Large intestine (tissue), 12 donors: ENCODE measurements at places on chromosomes 6 and 20.
A peak's percentile ranks its signal among the peaks of the same experiment; 100 is the strongest.

DNA sequence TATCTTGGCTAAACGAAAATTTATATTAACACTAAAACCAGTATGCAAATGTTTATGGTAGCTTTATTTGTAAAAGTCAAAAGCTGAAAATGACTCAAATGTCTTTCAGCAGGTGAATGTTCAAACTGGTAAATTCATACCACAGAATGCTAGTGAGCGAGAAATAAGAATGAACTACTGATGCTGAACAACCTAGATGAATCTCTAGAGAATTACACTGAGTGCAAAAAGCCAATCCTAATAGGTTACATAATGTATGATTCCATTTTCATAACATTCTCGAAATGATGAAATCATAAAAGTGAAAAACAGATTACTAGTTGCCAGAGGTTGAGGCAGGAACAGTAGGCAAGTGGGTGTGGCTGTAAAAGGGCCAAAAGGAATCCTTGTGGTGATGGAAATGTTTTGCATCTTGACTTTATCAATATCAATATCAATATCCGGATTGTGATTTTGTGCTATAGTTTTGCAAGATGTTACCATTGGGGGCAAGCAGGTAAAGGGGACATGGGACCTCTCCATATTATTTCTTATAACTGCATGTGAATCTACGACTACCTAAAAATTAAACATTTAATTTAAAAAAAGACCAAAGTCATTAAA is 26.1 kb downstream of the ZNF311 start:
- no peak for DNase-seq

GRCh38 chr20:62362590-62362940 is 4.5 kb downstream of the LAMA5 start:
- no peak for DNase-seq

DNA sequence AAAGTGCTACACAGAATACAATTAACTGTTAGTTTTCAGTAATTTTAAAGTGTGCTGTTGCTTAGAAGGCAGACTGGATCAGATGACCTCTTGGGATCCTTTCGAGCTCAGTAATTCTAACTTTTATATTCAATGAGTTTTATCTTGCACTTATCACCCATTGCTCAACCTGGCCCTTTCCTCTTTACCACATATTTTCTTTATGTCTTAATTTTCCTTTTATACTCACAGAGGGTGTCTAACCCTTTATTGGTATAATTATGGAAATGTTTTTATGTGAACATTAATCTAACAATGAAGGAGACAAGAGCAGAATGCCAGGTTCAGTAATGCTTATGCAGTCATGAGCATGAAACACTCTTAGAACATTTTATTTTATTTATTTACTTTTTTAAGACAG is 39.7 kb upstream of the CARMIL1 start:
- DNase-seq, result no peak

DNA sequence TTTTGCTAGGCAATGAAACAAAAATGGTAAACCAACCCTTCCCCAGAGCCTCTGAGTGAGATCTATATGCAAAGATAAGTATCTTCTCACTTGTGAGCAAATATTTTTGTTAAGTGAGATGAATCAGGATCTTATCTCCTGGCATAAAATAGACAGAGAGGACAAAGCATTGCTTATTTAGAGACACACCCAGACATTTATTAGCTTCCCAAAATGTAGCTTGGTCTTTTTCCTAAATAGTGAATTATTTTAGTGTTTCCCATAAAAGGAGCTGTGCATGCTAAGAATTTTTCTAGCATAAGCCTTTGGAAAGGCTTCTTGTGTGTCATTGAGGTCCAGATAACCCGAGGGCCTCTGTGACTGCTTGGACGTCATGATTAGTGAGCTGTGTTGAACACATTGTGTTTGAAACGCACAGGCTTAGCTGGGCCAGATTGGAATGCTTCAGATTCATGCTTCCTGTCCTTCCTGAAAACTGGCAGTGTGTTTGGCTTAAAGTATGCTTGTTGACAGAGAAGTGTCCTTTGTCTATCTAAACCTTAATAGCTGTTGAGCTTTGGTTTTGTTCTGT is 16.5 kb downstream of the MTHFD1L start:
- DNase-seq, result peak; percentile 49

DNA sequence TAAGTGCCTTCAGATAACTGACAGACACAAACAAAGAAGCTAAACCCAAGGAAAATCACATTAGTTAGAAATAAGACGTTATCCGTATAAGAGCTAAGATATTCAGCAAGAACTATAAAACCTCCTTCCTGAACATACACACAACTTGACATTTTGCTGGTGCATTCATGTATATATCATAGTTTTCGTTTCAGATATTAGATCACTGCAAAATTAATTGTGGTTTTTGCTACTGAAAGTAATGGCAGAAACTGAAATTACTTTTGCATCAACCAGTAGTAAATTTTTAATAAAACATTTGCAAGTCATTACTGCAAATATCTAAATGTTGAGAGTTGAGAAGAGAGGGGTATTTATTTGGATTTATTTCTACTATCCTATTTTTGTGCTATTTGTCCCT is 26.1 kb upstream of the KCNQ5 start:
- DNase-seq, result no peak

GRCh38 chr6:3844097-3844463 is 5.1 kb upstream of the FAM50B start:
- DNase-seq, result no peak

DNA sequence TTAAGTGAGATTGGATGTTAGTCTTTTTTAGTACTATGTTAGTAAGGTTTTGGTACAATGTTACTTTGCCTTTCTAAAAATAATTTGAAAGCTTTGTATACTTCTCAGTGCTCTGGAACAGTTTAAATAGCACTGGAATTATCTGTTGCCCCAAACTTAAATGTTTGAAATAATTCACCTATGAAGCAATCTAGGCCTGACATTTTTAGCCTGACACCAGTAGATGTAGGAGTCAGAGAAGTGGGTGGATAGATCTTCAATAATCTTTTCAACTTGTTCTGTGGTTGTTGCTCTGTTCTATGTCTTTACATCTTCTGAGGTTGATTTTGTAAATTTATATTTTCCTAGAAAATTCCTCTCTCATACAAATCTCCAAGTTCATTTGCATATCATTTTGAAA is 103.1 kb upstream of the ADGRF1 start:
- DNase-seq, result no peak

- no peak for DNase-seq
These were observed 87.2 kb downstream of the TAF4 start for GRCh38 chr20:61978491-61978890.

- no peak for DNase-seq
These were observed 41.1 kb upstream of the ENPP5 start for GRCh38 chr6:46211917-46212316.

DNA sequence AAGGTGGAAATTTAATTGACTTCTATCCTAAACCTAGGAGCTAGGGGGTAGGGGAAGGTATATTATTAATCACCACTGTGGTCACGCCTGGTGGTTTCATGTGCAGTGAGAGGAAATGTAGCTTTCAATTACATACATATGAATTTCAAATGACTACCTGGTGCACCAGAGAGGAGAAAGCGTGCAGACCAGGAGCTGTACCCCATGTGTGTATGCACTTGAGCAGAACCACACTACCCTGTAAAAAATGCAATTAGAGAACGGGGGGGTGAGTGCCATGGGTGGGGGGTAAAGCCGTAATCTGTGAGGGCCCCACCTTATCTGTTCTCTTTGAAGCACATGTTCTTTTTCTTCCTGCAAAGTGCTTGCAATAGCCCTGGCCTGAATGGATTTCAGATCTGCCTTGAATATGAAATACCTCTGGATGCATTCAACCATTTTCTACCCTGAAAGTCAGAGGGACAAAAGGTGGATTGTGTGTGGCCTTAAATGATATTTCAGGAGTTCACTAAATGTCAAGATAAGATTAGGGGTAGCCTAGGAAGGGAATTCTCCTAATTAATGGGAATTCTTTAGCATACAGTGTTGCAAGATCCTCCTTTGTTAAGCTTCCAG is 30.9 kb upstream of the EDN3 start:
- DNase-seq, result no peak

- DNase-seq, result peak; percentile 34
These were observed 2.6 kb upstream of the ZBP1 start for GRCh38 chr20:57622579-57623381.

- DNase-seq, result peak; percentile 82
These were observed 51.1 kb downstream of the GTF2H5 start for GRCh38 chr6:158219228-158219627.

DNA sequence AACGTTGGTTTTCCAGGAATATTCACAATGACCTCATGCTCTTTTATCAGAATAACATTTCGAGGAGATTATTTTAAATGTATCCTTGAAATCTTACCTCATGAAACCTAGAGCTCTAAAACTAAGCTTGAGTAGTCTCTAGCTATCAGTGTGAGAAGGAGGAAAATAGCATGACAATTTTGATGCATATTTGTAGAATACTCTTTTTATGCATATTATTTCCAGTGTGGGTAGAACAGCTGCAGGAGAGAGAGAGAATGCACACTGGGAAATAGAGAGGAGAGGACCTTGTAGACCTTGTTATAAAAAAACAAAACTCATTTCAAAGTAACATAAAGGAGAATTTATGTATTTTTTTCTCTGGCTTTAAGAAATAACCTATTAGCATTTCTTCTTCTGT is 71.1 kb upstream of the VGLL2 start:
- DNase-seq, result no peak

DNA sequence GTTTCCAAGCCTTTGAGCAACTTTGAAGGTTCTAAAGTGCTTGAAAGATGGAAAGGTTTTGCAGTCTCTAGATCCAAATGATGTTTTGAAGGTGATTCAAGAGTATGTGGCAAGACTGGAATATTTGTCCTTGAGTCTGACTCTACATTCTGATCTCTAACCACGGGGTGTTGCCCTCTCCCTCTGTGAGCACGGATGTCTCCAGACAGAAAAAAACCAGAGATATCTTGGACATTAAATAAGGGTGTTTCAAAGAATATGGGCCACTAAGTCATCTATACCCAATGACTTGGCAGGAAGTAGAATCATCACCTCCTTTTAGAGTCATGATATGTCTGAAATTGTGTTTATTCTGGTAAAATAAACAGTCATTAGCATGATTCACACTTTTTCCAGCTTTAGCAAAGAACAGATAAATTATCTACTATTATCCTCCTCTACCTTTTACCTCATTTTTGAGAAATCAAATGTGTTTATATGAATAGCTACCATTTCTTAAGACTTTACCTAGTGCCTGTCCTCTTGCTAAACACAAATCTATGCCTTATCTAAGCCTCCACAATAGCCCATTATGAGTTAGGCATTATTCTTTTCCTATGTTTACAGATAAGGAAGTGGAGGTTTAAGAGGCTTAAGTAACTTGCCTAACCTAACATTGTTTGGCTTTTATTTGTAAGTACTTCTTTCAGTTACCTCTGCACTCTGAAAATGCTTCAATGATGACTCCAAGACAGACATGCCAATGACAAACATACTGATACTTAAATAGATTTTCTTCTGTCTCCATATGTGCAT is 384.4 kb downstream of the BMP2 start:
- no peak for DNase-seq

GRCh38 chr6:89818977-89819335 is 638 bp downstream of the MDN1 start:
- DNase-seq, result peak; percentile 66

DNA sequence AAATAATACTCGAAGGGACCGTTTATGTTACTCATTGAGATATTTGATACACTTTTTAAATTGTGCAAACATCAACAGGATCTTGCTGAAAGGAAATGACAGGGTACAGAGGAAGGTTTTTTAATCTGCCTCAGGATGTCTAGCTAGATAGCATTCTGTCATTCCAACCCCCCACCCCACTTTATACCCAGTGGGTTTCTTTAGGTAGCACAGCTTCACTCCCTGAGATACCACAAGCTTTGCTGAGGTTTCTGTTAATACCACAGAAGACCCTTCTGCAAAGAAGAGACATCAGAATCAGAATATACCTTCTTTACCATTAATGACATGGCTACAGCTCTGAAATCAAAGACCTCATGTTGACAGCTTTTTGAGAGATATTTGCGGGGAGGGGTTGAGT is 1.3 kb downstream of the PHACTR2 start:
- no peak for DNase-seq

DNA sequence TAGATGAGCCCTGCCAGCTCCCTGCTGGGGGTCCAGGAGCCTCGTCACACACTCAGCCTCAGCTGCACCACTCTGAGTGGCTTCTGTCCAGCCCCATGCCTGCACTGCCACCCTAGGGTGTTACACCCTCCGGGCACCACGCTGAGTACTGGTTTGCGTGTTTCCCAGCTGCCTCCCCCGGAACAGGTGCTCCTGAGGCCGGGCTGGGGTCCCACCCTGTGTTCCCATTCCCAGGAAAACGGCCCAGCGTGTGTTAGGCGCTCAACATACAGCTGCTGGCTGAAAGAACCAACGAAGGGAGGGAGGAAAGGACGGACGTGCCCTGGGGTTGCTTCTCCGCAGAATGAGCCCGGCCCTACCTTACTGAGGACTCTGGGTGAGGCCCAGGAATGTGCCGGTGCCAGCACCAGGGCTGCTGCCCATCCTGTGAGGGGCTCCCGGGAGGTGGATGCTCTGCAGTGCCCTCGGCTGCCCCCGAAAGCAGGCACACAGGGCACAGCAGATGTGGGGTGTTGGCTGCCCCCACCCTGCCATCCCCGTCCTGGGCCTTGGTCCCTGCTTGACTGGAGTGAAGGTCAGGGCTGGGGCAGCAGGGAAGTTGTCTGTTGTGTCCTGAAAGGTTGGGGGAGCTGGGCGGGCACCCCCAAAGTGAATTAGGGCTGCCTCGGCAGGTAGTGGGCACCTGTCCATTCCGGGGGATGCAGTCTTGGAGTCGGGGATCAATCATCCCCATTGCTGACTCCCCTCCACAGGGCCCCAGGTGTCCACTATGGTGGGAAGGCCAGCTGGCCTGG is 16.3 kb downstream of the LAMA5 start:
- no peak for DNase-seq

DNA sequence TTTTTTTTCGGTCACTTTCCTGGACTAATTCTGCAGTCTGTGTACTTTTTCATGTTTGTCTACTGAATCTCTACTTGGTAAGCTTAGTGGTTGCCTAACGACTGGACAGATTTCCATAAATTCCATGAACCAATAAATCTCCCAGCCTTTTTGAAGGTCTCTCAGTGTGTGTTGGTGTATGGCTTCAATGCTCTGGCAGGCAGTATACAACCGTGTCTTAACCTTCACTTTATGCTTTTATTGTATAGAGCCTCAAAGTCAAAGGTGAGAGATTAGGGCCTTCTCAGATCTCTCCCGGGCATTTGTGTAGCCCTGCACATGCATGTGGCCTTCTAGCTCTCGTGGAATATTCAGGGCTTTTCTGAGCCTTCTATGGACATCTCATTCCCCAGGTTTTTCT is 14.3 kb upstream of the CMTR1 start:
- DNase-seq, result peak; percentile 69

GRCh38 chr6:9250852-9251251 is 815.5 kb upstream of the SLC35B3 start:
- DNase-seq, result peak; percentile 8

GRCh38 chr6:13216236-13217014 is 111.9 kb downstream of the TBC1D7 start:
- DNase-seq, result no peak
